ENCODE measurements at places on chromosomes 12 and 14. TPM values are rescaled to one million over a fixed set of nuclear protein-coding genes. Genes with fewer than 3 reads are reported as not detected.

Gene ERBB3
- total RNA-seq, result 0.94 TPM

Gene SELPLG
- 1.5 TPM for total RNA-seq

Gene ADCY4
- total RNA-seq, result 1.4 TPM

Gene LBHD2
- not detected for total RNA-seq

Gene TSPAN31
- total RNA-seq, result 56.4 TPM

Gene ZC2HC1C
- total RNA-seq, result 1.5 TPM

Gene PYM1
- 29.8 TPM for total RNA-seq

Gene SRRM4
- total RNA-seq, result not detected

Gene P2RX2
- 0.16 TPM for total RNA-seq

Gene ASB2
- 0.32 TPM for total RNA-seq

Gene TAS2R13
- total RNA-seq, result 0.69 TPM

Gene CLEC4D
- total RNA-seq, result not detected
